Stimulated activated CD4-positive, alpha-beta T cell treated with anti-CD3 and anti-CD28 coated beads, TNF-alpha, amount 100 ng/mL, for 1 hour (primary cell): ENCODE measurements at places on chromosomes 4 and X.

GRCh38 chr4:26323821-26324220 is 3.0 kb downstream of the RBPJ start:
- no peak for DNase-seq

- no peak for DNase-seq
These were observed 39.7 kb downstream of the CLDN2 start for GRCh38 chrX:106959901-106960300.

DNA sequence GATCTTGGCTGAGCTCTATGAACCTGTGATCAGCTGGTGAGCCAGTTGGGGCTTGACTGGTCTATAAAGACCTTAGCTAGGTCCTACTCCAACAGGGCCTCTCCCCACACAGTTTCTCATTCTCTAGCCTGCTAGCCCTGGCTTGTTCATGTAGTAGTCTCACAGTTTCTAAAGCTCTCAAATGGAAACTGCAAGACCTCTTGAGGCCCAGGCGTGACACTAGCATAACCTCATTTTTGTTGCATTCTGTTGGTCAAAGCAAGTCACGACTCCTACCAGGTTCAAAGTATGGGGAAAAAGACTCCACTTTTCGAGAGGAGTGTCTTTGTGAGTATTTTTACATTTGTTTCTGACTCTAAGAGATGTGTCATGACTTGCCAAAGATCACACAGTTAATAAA is 50.9 kb downstream of the CEP44 start:
- no peak for DNase-seq

- no peak for DNase-seq
These were observed 39.8 kb upstream of the NAP1L5 start for GRCh38 chr4:88737307-88737941.

DNA sequence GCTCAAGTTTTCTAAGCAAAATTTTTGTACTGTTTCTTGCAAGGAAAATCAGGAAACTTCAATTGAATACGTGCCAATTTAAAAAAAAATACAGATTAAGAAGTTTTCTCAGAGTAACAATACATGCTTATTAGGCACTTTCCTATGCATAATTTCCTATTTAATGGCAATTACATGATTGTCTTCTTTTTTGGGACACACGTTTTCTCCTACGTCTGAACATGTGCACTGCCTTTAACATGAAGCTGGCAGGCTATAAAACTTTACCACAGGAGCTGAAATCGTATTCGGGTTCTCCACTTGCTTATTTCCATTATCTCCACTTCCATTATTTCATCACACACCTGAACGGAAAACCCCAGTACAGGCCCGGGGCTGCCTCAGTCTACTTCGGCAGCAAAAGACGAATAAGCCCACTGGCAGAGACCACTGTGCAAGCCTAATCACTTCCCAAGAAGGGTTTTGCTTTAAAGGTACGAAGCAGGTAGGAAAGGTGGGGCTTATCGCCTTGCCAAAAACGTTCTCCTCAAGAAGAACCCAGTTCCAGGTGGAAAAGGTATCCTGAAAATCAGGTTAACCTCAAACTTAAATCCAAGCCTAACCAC is 575 bp downstream of the RCHY1 start:
- DNase-seq = no peak

GRCh38 chr4:88807499-88807898 is 109.9 kb upstream of the NAP1L5 start:
- no peak for DNase-seq

DNA sequence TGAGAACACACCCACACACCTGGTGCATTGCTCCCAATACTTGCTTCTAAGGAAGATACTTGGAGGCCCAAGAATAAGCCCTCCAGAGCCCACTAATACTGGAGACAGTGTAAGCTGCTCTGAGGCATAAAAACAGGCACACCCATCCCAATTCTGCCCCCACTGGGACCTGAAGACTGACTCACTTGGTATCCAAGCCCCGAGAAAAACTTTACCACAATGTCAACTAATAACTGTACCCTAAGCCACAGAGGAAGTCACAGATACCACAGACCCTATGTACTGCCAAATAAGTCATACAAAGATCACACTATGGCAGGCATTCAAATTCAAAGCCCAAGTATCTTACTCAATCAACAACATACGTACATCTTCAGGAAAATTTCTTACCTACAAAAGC is 398.2 kb upstream of the SPANXN1 start:
- no peak for DNase-seq

DNA sequence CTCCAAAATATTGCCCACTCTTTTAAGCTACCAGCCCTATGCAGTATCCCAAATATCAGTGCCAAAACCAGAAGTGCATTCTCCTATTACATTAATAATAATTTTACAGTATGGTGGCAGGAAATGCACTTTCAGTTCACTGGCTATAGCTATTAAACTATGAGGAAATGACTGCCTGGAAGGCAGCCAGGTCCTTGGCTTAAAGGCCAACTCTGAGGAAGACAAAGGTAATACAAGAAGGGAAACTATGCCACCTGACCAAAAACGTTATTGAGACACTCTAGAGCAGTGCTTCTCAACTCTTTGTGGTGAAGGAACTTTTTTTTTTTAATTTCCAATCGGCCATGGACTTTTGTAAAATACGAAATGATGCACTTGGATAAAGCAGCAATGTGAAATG is 133.6 kb upstream of the VAMP7 start:
- no peak for DNase-seq

- DNase-seq = no peak
These were observed 739 bp downstream of the GAK start for GRCh38 chr4:931194-931959.

- DNase-seq = no peak
These were observed 77.1 kb upstream of the GABRA3 start for GRCh38 chrX:152528193-152528592.

DNA sequence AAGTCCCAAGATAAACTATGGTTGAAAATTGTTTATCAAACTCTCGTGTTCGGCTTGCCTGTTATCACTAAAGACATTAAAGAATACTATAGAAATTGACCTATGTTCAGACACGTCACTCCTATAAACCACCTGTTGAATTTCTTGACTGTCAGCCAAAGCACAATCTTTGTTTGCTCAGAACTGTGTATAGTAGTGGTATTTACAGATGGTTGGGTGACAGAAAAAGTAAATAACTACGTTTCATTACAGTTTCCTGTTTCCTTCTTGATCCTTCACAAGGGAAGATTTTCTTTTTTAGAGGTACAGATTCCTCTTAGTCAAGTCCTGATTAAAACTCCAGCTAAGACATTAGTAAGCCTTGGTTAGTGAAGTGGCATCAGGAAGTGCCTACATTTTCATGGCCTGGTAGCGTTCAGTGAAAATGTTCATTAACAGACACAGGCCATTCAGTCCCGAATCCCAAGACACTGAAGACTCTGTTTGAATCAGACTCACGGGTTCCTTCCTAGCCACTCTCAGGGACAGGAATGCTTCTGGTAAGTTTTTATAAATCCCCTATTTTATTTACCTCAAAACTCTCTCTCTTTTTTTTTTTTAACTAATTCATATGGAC is at the start of gene SMIM31:
TSS of gene SMIM31 (plus strand) at position 259 of the 616 bp plus-strand sequence. CDS start 16,313 bp downstream, outside the sequence.
- no peak for DNase-seq

DNA sequence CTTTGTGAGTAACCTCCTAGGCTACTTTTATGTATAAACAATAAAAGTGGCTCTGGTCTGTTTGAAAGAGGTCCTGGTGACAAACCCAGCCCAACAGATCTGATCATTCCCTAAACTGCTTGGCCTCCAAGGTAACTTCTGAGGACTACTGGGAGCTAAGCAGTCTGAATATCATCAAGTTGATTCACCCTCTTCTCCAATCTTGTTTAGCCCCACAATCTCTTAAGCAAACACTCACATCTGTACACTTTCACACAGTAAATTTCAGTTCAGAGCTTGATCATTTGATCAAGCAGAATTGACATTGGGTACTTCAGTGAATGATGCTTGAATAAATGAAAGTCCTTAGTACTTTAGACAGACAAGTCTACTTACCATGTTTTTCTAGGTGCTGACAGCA is 74.7 kb downstream of the HCCS start:
- no peak for DNase-seq

DNA sequence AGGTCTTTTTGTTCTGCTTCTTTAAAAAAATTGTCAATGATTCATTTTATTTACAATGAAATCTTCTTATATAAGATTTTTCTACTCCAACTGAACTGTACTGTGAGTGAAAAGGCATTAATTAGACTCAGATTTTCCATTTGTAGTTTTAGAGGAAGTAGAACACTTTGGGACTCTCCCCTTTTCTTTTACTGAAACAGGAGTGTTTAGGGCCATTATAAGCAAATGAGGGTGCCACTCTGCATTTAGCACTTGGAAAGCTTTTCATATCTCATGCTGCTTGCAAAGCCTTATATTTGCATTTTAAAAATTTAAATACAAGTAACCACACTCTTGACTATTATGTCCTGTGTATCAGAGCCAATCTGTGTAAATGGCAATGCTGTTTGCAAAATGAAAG is 584.3 kb downstream of the KLHL13 start:
- DNase-seq = no peak

DNA sequence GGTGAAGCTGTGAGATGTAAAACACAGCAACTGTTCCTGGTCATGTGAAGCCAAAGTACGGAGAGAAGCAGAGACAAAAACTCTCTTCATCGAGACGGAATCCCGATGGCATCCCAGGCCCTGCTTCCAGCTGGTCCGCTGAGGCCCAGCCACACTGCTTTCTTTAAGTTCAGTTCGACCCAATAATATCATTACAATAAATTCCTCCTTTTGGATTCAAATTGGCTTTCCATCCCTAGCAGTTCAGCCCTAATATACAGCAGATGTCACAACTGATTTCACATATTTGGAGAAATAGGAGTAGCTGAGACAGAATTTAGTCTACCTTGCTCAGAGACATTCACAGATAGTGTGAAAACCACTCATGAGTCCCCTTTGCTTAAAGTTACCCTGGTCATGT is 98.3 kb upstream of the SPRY1 start:
- DNase-seq = no peak

GRCh38 chr4:60683973-60684372 is 516.2 kb upstream of the ADGRL3 start:
- no peak for DNase-seq

DNA sequence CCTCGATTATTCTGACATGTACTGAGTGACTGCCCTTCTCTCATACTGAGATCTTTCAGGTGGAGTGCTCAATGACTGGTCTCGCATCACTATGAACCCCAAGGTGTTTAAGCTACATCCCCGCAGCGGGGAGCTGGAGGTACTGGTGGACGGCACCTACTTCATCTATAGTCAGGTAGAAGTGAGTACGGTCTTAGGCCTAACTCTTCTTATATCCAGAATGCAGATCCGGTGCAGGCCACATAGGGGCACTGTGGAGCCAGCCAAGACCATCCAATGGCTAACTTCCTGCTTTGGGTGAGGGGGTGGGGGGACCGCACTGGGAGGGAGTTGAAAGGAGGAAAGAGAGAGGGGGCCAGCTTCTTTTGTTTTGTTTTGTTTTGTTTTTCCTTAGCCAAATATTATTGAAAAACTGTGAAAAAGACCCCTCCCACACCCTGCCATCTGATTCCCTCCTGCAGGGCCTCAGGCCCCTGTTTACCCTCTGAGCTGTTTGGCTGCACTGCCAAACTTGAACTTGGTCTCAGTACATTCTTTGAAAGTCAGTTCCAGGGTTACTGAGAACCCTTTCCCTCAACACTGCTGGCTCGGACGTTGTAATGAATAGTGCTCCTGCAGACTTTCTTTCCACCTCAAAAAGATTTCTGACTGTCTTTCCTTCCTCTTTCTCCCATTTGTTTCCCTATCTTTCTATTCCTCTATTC is 16.2 kb downstream of the AWAT2 start:
- no peak for DNase-seq

GRCh38 chr4:76773766-76774165 is 124.2 kb downstream of the SOWAHB start:
- no peak for DNase-seq

DNA sequence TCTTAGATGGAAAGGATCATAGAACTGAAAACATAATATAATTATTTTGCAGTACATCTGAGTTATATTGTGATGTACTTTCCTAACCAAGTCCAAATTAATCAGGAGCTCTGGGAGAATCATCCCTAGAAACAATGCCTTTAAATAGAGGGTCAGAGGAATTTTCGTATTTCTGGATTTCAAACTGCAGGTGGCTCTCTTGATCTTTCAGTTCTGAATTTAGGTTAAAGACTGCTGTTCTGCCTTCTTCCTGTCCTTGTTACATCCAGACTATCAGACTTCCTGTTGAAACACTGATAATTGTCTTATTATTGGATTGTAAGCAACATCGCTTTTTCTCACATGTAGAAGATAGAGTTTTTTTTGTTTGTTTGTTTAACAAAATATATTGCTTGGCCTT is 142.7 kb downstream of the RPA4 start:
- no peak for DNase-seq

- no peak for DNase-seq
These were observed 40.7 kb downstream of the TIGD4 start for GRCh38 chr4:152738827-152739226.

GRCh38 chr4:128571747-128572146 is 237.8 kb upstream of the JADE1 start:
- DNase-seq = no peak

DNA sequence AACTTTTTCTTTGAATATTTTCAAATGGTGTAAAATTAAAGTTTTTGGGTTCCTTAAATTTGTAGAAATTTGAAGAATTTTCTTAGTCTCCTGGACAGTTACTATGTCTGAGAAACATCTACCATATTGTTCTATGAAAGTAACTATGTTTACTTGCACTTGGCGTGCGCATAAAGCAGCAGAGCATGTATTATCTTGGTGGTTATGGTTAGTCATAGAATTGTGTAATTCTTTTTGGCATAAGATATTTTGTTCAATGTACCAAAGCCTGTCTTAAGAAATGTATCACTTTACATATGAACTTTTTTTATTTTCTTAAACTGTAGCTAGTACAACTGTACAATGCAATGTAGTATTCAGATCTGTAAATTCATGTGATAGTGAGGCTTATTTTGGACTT is 49.2 kb downstream of the CDS1 start:
- no peak for DNase-seq

DNA sequence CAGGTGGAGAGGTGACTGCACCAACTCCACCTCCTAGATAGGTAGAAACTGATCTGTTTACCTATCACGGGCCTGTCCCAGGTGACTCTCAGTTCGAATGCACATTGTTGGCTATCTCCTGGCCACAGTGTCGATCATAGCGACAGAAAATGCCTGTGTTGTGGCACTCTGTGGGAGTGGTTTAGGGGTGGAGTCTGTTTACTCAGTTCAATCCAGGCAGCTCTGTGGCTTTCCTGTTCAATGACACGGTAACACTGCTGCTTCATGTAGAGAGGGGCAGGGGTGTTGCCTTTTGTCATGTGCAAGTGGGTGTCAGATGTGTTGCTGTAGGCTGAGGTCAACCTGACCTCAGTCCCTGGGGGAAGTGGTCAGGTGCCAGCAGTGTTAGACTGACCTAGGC is 1602.4 kb downstream of the TECRL start:
- DNase-seq = no peak
